ENCODE measurements at places on chromosomes 5 and 9.

DNA sequence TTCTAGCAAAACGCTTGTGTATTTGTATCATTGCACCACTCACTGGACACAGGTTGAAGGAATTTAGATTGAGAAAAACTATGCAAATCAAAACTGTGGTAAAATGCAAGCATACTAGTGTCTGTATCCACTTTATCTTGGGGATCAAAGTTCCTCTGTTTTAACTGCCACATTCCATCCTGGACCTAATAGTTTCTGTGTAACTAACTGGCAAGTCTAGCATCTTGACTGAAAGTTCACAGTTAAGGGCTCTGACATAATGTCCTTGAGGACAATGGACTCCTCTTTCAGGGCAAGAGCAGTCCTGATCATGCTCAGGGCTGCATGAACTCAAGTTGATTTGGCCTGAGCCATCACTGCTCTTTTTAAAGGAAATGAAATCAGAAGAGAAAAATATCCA lies 30.7 kb downstream of the NFIB start:
- DNase-seq: no peak

GRCh38 chr9:21015129-21015815 lies 16.2 kb downstream of the HACD4 start:
- DNase-seq: no peak

DNA sequence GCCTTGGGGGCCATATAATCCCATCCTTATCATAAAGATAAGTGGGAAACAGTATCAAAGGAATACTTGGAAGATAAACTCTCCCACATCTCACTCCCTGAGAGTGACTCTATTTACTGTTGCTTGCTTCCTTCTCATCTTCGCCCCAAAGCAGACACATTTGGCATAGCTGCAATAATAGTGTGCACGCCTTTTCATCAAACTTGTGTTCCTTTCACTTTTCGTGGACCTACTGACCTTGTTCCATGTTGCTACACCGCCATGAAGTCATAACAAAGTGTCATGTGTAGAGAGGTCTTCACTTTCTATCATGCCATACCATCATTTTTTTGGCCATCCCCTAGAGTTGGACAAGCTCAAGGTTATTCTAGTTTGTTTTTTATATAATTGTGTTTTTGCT lies 200.0 kb upstream of the MSX2 start:
- no peak for DNase-seq

DNA sequence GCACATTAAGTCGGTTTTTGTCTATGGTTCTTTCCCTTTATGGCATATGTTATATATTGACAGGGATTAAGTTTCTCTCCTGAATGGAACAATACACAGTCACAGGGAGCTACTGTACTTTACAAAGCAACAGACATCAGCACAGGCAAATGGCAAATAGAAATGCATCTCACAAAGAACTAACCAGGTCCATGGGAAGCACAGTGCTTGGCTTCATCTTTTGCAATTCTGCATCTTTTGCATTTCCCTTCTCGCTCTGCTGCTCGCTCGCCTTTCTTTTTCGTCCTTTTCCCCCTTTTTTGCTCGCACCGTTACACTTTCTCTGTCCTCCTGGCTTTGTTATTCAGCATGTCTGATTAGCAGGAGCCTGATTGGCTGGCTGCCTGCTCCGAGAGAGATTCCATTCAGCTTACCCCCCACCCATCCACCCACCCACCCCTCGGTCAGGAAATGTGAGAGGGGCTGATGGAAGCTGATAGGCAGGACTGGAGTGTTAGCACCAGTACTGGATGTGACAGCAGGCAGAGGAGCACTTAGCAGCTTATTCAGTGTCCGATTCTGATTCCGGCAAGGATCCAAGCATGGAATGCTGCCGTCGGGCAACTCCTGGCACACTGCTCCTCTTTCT lies at the start of gene ADAMTSL1:
Gene ADAMTSL1 (plus strand): TSS at position 502 of the 628 bp plus-strand sequence. CDS start 80 bp downstream, at position 582.
- DNase-seq: peak; percentile 99

DNA sequence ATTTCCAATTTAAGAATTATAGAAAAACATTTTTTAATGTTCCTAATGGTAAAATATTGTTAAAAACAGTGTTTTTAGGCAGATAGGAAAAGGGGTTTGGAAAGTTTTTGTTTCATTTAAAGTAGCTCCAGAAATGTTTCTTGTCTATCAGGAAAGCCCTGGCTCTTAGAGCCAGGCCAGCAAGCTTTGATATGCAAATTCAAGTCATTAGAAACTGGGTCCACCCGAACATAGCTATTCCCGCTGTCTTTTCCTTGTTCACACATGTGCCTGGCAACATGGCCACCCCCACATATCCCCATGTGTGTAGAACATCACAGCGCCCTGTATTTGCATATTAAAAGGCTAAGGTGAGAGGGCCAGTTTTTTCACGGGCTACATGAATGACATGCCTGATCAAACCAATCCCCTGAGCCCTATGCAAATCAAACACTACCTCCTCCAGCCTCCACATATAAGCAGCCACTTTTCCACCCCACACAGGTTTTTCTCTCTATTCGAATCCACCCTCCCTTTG lies 925.3 kb upstream of the CDH10 start:
- no peak for DNase-seq

GRCh38 chr9:38681747-38682227 lies 38.1 kb downstream of the FAM240B start:
- no peak for DNase-seq

GRCh38 chr5:16880547-16880946 lies 55.5 kb downstream of the MYO10 start:
- no peak for DNase-seq

GRCh38 chr5:75368391-75368790 lies 31.4 kb downstream of the HMGCR start:
- DNase-seq: no peak

DNA sequence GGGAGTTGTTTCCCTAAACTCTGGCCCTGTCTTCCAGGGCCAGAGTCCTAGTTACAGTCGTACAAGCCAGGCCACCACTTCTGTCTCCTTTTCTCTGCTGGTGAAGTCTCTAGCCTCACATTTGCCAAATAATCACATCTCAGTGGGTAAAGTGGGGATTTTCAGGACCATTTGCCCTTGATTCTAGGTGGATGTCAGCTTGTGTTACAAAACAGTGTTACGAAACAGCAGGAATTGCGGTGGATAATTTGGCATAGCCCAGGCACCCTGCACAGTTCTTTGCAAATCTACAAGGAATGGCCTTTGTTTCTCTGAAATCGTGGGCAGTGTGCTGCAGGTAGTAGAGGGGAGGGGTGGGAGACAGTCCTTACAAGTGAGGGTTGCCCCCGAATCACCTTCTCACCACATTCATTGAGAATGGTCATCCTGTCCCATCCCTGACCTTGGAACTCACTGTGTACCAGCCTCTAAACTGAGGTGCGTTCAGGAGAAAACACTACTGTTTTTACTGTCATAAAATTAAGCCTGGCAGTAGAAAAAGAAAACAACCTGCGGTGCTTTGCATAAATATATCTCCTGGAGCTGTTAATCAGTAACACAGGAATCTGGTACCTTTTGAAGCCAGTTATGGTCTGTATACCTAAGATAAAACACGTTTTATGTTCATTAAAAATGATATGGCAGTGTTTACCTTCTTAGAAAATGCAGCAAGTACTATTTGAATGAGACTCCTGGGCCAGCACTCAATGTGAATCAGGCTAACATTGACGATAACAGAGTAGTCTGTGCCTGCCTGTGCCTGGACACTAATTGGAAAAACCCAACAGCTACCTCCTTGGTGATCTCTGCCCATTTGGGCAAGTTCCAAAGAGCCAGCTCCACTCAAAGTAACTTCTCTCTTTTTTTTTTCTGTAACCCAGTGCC lies 44.3 kb downstream of the CYSTM1 start:
- peak; percentile 0 for DNase-seq

- peak; percentile 57 for DNase-seq
These were observed 68.7 kb upstream of the ZNF618 start for GRCh38 chr9:113807173-113808061.

DNA sequence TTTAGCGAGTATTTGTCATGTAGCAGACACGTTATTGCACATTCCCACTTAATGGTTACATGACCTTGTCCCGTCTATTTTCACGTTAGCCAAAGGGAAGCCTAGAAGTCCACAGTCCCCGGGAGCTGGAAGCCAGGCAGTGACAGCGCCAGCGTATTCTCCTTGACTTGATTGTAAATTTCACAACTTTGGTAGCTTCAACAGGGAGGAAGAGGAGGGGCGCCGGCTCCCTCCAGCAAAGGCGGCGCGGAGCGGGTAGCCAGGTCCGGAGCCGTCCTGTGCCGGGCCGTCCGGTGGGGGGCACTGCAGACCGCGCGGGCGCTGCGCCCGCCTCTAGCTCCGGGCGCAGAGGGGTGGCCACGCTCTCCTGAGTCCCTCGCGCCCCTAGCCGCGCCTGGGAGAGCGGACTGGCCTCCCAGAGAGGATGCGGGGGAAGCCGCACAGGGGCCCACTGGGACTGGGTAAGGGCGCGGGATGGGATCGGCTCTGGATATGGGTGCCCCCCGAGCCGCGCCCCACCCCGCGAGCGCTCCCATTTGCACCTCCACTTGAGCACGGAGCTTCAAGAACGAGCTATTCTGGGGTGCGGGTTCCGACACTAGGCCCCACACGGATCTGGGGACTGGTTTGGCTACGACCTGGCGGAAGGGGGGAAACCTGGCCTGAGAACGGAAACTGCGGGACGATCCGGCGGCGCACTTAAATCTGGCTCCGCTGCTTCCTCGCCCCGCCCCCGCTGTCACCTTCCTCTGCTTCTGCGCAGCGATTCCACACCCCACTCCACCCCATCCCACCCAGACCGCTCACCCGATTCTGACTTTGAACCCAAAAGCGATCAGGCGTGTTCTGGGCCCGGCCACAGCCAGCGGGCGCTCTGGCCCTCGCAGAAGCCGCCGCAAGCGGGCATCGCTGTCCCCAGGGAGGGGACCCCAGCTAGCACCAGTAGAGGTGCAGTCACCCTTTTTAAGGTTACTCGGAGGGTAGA lies 23.8 kb downstream of the KLF4 start:
- DNase-seq: no peak

- DNase-seq: no peak
These were observed 419.8 kb downstream of the CETN3 start for GRCh38 chr5:89989776-89990175.

DNA sequence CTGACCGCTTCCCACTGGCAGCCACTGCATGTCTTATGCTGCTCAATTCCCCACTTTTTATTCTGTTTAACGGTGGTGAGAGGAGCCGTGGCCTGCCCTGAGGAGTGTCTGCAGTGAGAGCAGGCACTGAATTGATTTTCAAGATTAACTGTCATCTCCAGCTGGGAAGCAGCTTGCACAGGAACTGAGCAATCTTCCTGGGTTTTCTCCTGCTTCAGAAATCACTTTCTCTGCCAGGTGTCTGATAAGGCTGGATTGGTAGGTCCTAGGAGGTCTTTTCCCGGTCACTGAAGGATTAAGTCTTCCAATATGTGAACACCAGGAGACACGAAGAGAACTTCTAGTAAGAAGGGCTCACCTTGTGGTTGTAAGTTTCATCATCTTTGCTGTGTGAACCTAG lies 181.1 kb upstream of the RAD23B start:
- DNase-seq: no peak

GRCh38 chr9:125974705-125975104 lies 227.5 kb downstream of the PBX3 start:
- DNase-seq: no peak

- no peak for DNase-seq
These were observed 215.8 kb upstream of the TRIM32 start for GRCh38 chr9:116471093-116471906.

DNA sequence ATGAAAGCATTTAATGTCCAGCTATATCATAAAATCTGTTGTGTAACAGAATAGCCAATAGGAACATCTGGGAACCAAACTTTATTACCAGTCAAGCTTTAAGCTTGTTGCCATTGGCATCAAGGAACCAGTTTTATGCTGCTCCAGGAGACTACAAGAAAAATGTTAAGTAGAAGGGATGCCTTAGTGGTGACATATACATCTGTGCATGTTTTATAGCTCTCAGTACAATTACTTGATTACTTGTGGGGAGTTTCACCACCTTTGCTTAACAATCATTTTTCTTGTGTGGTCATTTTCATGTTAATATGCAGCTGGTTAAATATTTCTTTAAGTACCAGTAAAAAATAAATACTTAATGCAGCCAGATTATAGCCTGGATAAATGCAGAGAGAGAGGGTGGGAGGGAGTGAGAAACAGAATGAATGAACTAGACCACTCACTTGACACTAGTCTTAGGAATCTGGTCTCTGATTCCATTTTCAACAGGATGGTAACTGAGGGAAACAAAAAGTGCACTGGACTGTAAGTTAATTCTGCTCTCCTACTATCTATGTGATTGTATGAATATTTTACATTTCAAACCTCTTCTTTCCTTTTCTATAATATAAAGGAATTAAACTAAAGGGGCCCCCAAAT lies 35.7 kb upstream of the LURAP1L start:
- DNase-seq: no peak

GRCh38 chr9:113918697-113919350 lies 42.7 kb downstream of the ZNF618 start:
- no peak for DNase-seq

DNA sequence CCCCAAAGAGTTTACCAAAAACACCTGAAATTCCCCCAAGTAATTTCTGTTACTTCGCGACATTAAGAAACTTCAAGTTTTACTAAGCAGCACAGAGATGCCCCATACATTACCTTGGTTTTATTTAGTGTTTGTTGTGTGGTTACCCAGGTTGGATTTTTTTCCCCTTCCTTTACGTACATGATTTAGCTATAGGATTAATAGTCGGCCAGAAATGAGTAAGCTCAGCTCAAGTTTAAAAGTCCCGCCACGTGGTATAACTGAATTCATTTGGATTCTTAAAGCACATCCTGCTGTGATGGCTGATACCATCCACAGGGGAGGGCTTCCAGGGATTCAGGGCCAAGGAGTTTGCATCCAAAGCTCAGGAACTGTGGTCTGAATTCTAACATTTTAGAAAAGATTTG lies 75.9 kb downstream of the DAP start:
- no peak for DNase-seq

GRCh38 chr9:112130997-112131396 lies 44.1 kb downstream of the SUSD1 start:
- DNase-seq: no peak

GRCh38 chr5:11000515-11001353 lies 239.7 kb upstream of the DAP start:
- no peak for DNase-seq

- no peak for DNase-seq
These were observed 610.2 kb downstream of the ANXA1 start for GRCh38 chr9:73761905-73762304.

DNA sequence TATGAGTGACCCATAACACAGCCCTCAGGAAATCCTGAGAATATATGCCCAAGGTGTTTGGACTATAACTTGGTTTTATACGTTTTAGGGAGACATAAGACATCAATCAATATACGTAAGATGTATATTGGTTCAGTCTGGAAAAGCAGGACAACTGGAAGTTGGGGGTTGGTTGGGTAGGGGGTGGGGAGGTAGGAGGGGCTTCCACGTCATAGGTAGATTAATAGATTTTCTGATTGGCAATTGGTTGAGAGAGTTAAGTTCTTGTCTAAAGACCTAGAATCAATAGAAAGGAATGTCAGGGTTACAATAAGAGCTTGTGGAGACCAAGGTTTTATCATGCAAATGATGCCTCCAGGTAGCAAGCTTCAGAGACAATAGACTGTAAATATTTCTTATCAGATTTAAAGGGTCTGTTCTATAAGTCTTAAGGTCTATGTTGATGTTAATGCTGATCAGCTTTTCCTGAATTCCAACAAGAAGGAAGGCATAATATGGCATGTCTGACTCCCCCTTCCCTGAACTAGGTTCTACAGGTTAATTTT lies 2267.7 kb upstream of the ACO1 start:
- DNase-seq: no peak

- peak; percentile 21 for DNase-seq
These were observed 36.2 kb downstream of the FBXL17 start for GRCh38 chr5:108345541-108346171.

- DNase-seq: no peak
These were observed 16.9 kb upstream of the FBP1 start for GRCh38 chr9:94656200-94656599.
